Caco-2 (cell line): ENCODE measurements at places on chromosomes 11 and 22. TPM values are rescaled to one million over a fixed set of nuclear protein-coding genes. Genes with fewer than 3 reads are reported as not detected.

The UPK3A gene
- total RNA-seq = 1.9 and 2.0 TPM in 2 replicates

The OR5AR1 gene
- not detected in 2 replicates for total RNA-seq

The SCN3B gene
- total RNA-seq = 0.77 and 0.82 TPM in 2 replicates

DNA sequence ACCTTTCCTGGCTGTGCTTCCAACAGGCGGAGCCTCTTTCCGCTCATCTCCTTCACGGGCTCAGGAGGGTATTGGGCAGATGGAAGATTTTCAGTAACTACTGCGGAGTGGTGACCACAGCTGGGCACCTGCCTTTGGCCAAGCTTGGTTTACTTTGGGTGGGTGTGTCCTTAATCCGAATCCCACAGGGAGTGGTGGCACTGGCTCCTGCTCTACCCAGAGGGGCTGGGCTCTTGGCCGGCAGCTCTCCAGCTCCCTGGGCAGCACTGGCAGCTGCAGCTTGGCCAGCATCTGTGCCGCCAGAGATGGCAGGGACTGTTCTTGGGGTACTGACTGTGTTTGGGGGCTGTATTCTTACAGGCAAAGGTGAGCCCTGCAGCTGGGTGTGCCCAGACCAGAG lies 29.8 kb downstream of the BID start:
- no peak for DNase-seq

DNA sequence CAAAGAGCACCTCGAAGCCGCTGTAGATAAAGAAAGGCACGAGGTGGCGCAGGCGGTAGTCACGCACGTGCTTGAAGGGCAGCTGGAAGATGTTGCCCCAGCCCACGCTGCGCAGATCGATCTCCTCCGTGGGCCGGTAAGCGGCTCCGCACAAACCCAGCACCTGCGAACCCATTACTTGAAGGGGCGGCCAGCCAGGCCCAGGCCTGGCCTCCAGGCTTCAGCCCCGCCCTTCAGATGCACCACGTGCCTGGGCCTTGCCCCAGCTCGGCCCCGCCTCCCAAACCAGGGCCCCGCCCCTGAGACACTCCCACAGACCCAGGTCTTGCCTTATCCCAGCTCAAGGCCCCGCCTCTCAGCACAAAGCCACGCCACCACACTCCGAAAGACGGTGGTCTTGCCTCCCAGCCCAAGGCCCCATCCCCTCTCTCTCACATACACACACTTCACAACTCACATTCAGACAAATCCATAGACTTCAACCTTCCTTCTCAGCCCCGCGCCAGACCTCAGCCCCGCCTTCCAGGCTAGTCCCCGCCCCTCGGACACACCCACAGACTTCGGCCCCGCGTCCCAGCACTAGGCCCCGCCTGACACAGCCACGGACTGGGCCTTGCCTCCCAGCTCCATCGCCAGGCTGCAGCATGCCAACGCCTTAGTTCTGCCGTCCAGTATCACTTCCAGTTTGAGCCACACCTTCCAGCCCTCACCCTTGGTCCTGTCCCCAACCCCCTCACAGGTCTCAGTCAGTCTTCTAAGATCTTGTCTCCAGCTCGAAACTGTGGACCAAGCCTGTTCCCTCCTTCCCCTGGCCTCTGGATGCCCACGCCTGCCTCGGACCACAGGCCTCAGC lies 7.0 kb downstream of the UNC93B1 start:
- DNase-seq = peak; percentile 82
